Nephron progenitor cell (in vitro differentiated cells): ENCODE measurements at places on chromosomes 2 and 18.

- no peak for DNase-seq
Measured at GRCh38 chr2:72602711-72603110, 223.1 kb downstream of the EXOC6B start.

DNA sequence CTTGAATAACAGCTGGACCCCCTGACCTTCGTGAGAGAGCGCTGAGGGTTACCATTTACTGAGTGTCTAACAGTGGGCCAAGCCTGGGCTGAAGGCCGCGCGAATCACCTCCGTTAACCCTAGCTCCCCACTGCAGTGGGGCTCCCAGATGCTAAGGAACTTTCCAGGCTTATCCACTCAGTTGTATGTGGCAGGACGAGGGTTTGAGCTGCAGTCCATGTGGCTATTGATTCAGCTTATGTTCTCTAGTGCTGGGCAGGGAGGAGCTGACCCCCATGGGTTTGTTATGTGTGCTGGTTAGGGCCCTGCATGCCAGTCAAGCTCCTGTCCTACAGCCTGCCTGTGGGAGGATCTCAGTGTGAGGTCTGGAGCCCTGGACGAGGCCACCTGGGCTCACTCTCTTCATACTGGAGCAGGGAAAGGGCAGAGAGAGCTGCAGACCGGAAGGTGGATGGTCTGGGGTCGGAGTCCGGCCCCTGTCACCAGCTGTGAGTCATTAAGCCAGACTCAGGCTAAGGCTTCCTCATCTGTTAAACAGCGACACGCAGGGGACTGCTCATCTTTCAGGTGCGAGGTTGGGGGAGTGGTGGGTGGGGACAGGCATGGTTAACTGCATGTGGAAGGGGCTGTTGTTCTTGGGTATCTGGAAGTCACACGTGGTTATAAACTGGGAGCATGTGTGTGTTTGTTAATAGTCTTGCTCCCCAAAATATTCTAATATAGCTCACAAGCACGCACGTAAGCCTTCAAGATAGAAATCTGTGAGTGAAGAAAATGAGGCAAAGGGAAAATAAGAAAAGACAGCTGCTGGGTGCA is 6.6 kb downstream of the PSD4 start:
- no peak for DNase-seq

GRCh38 chr2:5758346-5758745 is 66.2 kb downstream of the SOX11 start:
- no peak for DNase-seq

DNA sequence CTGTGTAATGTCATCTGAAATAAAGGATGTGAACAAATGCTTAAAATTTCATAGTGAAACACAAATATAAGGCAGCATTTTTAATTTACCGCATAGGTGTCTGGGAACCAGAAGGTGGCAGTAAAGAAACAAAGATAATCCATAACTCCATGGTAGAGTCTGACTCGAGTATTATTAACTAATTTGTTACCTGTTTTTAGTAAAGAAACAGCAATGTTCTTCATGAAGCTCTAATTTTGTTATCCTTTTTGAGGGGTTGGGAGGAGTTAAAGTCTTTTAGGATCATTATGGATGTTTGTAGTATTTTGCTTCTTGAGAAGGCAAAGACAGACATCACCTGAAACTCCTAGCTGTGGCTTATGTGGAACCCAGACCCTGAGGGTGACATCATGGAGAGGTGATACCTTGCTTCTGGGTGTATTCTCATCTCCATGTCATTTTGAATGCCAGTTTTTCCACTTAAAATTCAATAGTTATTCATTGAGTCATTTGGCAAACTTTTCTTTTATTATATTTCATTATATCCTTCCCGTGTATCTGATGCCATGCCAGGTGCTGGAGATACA is 286.2 kb upstream of the EPAS1 start:
- no peak for DNase-seq

- DNase-seq, result no peak
Measured at GRCh38 chr2:205889114-205889513, 196.9 kb downstream of the INO80D start.

- peak; percentile 45 for DNase-seq
Measured at GRCh38 chr2:108316461-108317258, 28.0 kb downstream of the SULT1C2 start.

GRCh38 chr2:203533676-203534591 is 1.2 kb downstream of the RAPH1 start:
- peak; percentile 1 for DNase-seq

GRCh38 chr2:153213022-153213421 is 265.5 kb downstream of the RPRM start:
- no peak for DNase-seq

DNA sequence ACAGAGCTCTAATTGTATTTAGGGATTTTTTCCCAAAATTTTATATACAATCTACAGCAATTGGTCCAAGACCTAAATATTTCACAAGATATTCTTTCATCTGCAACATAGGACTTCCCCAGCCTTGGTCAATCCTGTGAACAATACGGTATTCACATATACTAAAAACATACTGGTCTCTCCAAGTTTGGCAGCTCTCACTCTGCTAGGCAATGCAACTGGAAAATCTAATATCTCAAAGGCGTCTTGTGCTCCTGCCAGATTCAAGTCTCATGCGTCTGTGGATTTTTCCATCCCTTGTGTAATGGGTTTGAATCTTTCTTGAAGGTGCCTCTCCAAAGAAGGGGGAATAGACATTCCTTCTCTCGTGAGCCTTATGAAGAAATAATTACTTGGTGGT is 27.4 kb upstream of the MBOAT2 start:
- DNase-seq, result no peak

DNA sequence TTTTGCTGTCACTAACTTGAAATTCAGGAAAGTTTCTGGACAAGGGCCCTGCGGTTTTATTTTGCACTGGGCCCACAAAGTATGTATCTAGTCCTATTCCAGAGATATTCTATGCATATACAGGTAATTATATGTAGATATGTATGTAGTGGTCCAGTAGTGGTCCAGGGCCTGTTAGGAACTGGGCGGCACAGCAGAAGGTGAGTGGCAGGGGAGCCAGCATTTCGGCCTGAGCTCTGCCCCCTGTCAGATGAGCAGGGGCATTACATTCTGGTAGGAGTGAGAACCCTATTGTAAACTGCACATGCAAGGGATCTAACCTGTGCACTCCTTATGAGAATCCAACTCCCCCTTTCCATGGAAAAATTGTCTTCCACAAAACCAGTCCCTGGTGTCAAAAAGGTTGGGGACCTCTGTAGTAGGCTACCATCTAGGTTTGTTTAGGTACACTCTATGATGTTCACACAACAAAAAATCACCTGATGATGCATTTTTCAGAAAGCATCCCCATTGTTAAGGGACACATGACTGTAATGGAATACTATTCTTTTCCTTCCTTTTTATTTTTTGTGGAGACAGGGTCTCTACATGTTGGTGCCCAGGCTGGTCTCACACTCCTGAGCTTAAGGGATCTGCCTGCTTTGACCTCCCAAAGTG is 2.8 kb upstream of the PPP4R3B start:
- no peak for DNase-seq

GRCh38 chr2:61470122-61470951 is 550 bp downstream of the USP34 start:
- DNase-seq, result peak; percentile 91

DNA sequence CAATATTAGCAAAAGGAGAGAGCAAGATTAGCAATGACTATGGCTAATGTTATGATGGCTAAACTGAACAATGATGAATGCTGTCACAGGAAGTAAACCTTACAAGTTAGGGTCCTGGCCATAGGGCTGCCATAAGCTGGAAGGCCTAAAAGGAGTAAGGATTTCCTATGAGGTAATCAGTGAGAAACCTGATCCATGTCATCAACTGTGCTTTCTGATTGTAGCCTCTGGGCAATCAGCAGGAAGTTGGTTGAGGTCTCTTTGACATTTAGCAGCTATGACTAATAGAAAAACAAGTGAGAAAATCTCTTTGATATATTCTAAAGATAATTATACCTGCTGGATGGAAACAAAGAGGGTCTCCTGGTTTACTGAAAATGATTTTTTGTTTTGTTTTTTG is 193.0 kb downstream of the RAB3GAP1 start:
- DNase-seq, result no peak

GRCh38 chr2:160214461-160215445 is 14.7 kb upstream of the ITGB6 start:
- no peak for DNase-seq

DNA sequence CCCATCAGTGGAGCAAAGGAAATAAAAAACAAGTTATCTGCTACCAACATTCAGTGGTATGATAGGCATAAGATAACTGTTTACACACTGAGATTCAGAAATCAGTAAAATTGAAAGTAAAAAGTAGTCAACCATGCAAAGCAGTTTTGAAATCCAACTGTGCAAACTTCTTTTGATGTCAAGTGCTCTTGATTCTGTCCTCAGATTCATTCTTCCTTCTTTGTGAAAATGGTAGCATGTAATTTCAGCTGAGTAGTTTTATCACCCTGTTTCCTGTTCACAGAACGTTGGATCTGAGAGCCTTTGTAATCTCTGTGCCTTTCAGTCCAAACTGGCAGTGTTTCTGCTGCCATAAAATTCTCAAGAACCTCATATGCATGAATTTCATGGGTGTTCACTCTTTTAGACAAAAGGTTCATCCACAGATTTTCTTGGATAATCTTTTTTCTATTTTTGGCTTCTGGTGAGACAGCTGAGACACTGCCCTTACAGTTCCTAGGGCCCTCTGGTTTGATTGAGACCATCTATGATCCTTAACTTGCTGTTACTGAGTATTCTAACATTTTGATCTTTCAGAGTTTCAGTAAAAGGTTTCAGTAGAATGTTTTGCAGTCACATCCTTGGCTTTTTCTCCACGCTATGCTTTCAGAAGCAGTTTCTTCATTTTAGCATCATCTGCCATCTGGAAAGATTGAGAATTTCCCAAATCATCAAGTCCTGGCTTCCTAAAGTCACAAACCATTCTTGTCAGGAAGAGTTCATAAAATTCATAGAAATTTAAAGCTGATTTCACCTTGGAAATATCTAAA is 272.3 kb upstream of the EPHA4 start:
- no peak for DNase-seq
